ENCODE measurements at places on chromosomes 6 and 20.

DNA sequence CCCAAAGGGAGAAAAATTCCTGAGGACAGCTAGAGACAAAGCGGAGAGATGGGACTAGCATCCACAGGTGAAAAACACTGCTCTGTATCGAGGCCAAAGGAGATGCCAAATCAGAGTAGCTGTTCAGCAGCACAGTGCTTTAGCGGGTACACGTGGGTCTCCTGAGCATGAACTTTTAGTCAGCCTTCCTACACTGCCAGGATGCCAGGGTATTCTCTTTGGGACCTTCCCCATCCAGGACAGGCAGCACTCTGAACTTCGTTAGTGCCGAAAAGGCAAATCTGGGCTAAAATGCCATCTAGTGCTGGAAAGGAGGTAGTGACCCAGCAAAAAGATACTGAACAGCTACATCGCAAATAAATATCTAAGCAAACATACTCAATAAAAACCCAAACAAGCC is 64.9 kb downstream of the C6orf58 start:
- DNase-seq: no peak

GRCh38 chr20:2659547-2659946 is 4.5 kb downstream of the IDH3B start:
- no peak for DNase-seq

GRCh38 chr6:10412461-10413261 is 2.2 kb downstream of the TFAP2A start:
- no peak for DNase-seq

GRCh38 chr20:21315138-21315537 is 12.0 kb downstream of the XRN2 start:
- no peak for DNase-seq

DNA sequence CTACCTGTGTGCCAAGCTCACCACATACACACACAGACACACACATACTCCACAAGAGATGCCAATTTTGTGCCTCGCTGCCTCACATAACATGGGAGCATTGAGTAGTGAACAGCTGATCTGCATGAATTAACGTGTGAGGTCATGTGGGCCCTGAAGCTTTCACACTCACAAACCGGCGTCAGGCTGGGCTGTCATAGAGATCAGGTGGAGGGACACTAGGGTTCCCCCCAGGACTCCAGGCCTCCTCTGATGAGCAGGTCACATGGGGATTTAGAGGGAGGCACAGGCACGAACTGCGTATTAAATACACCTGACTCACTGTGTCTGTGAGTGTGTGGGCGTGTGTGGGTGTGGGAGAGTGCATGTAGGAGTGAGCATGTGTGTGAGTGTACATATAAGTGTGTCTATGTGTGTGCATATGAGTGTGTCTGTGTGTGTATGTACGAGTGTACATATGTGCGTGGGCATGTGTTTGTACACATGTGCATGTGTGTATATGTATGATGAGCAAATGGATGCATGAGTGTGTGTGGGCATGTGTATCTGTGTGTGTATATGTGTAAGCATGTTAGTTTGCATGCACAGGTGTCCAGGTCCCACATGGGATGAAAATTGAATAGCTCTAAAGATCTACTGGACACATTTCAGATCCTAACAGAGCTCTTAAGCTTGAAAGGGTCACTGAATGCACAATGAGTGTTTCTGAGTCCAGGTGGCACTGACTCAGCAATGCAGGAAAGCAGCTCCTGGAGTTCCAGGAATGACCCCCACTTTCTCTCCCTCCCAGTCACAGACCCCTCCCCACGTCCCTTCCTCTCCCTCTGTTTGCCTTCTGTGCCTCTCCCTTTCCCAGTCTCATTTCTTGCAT is 336.6 kb downstream of the PREX1 start:
- DNase-seq: no peak

DNA sequence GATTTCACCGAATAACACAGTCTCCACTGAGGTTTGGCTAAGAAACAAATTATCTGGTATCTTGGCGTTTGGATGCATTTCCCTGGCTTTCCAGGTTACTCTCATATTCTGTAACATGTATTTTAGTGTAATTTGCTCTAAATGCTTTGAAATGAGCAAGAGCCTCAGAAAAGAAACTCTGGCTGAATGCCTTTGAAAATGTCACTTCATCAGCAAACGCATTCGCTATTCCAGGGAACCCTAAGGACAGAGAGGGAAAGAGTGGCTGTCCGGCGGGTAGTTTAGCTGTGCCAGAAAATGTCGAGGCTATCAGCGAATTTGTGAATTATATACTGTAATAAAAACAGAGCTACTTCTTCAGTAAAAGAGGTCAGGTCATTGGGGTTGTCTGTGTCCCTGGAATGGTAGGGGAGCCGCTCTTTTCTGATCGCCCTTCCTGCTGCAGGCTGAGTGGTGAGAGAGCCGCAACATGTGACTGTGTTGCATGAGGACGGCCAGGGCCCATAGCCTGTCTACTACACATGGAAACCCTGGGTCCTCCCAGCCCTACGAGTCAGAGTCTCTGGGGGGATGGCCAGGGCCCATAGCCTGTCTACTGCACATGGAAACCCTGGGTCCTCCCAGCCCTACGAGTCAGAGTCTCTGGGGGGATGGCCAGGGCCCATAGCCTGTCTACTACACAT is 57.3 kb downstream of the SMOC2 start:
- no peak for DNase-seq

DNA sequence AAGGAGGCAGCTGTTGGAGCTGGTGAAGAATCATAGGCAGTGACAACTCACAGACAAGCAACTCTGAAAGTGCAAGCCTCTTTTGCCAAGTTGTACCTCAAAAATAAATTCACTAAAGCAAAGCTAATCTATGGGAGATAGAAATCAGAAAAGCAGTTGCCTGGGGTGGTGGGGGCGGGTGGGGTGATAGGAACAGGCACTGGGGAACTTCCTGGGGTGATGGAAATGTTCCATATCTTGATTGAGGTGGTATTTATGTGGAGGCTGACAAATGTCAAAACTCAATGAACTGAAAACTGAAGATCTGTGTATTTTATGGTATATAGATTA is 52.4 kb downstream of the ATP9A start:
- DNase-seq: no peak

- DNase-seq: no peak
Observed at GRCh38 chr20:42678895-42679294, 510.8 kb downstream of the PTPRT start.

- no peak for DNase-seq
Observed at GRCh38 chr6:50128420-50129005, 78.8 kb upstream of the DEFB112 start.

- no peak for DNase-seq
Observed at GRCh38 chr6:31081872-31082271, 30.5 kb downstream of the C6orf15 start.

DNA sequence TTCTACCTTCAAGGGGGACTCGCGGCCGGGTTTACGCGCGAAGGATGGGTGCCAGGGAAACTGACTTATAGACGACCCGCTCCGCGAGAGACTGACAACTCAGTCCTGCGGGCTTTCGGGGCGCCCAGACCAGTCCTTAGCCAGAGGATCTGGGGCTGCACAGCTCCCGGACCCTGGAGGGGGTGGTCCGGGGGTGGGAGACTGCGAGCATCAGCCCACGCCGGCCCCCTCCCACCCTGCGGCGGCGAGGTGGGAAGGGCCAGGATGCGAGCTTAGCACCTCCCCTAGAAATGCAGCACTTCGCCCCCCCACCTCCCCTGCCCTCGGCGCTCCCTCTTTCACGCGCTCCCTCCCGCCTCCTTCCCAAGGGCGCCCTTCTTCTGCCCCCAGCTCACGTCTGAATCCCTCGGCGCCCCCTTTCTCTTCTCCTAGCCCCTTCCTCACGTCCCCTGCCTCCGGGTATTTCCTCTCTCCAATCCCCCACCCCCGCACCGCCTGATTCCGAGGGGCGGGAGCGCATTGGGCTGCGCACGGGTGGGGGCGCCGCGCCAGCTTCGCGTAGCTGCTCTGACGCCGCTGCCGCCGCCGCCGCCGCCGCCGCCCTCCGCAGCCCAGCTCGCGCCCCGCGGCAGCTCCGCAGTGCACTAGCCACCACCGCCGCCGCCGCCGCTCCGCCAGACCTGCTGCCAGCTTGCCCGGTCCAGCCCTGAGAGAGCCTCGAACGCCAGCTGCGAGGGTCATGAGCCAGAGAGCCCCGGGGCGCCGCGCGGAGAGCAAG is at the start of gene SLC32A1:
Gene SLC32A1, plus strand, starts transcription at position 639 of the 778 bp plus-strand sequence. CDS start 239 bp downstream, outside the sequence.
- no peak for DNase-seq

DNA sequence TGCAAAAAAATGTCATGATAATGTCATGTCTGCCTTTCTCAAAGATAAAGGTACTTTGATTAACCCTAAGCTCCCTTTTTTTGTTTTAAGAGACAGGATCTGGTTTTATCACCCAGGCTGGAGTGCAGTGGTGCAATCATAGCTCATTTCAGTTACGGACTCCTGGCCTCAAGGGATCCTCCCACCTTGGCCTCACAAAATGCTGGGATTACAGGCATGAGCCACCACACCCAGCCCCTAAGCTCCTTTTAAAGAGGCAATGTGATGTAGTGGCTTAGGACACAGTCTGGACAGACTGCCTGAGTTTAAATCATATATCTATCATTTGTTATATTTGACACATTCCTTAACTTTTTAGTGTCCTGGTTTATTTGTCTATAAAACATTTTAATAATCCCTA is 77.0 kb downstream of the FLRT3 start:
- no peak for DNase-seq

GRCh38 chr20:20568604-20569205 is 143.7 kb downstream of the RALGAPA2 start:
- no peak for DNase-seq

DNA sequence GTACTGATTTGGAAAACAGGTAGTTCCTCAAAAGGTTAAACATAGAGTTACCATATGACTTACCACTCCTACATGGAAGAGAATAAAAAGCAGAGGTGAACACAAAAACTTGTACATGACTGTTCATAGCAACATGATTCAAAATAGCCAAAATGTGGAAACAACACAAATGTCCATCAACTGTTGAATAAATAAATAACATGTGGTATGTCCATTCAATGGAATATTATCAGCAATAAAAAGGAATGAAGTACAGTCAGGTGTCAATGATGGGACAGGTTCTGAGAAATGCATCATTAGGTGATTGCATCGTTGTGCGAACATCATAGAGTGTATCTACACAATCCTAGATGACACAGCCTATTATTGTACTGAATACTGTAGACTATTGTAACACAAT is 35.3 kb downstream of the NOL4L start:
- DNase-seq: no peak

- DNase-seq: no peak
Observed at GRCh38 chr20:25397821-25398220, 7.2 kb upstream of the ABHD12 start.

GRCh38 chr20:50464026-50464724 is 46.0 kb upstream of the PTPN1 start:
- DNase-seq: peak; percentile 59

- DNase-seq: no peak
Observed at GRCh38 chr6:44999066-44999465, 329.1 kb upstream of the RUNX2 start.

DNA sequence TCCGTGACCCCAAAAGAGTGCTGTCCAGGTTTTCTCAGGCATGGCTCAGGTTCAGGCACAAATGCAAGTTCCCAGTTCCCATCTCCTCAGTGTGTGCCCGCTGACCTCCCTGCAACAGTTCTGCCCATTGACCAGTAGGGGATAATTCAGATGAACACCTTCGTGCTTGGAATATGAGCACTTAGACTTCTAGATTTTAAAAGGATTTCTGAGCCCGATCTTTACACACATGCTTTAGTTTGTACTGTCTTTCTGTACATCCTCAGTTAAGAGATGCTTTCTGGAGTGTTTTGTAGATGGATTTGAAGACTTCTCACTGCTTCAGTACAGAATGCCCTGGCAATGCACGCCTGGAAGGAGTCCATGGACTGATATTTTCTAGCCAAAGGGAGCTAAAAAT is 239.6 kb upstream of the PLCB4 start:
- no peak for DNase-seq

DNA sequence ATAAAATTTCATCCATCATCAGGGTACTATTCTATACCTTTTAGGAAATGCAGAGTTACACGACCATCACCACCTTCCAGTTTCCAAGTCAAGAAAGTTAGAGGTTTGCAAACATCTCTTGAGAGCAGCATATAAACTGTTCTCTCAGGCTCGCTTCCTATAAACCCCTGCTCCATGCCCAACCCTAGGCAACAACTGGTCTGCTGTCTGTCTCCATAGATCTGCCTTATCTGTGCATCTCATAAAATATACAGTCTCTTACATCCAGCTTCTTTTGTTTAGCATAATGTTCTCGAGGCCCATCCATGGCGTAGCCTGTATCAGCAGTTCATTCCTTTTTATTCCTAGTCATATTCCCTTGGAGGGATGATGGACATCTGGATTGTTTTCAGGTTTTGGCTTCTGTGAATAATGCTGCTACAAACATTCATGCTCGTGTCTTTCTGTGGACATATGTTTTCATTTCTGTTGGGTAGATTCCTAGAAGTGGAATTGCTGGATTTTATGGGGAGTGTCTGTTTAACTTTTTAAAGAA is 6.1 kb downstream of the PTPRT start:
- no peak for DNase-seq

DNA sequence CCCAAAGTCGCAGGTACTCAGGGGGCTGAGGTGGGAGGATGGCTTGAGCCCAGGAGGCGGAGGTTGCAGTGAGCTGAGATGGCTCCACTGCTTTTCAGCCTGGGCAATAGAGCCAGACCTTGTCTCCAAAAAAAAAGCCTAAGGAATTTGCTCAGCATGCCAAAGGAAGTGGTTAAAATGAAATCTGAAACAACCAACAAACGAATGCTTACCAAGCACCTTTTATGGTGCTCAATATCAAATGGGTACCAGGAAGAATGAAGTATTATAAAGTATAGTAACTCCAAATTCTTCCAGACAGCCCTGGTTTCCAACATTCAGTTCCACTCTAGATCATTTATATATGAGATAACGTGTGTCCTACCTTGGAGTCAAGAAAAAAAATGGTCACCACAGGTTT is 14.0 kb downstream of the GMDS start:
- DNase-seq: no peak
